ENCODE measurements at places on chromosomes 1 and 21. TPM values are rescaled to one million over a fixed set of nuclear protein-coding genes. Genes with fewer than 3 reads are reported as not detected.

DNA sequence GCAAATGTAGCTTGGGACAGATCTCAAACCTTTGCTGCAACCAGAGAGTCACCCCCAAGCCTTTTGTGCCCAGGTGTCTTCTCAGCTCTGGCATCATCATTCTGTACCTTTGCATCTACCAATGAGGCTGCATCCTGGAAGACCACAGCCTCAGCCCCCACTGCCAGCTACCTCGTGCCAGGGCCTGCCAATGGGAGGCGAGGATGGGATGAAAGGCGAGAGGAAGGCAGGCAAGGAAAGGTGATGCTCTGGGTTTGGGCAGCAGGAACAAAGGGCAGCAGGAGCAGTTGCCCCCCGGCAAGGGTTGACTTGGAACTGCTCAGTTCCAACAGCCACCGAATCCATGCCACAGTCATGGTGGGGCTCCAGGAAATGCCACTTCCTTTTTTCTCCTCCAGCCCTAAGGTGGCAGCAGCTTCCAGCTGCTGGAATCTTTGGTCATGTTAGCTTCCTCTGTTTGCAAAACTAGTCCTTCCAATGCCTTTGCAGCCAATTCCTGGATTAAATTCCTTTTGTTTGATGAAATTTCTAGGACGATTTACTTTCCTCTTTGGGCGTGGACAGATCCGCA, 651.6 kb downstream of the NPHP4 start:
- DNase-seq = no peak

GRCh38 chr1:74847715-74848114, 114.8 kb downstream of the TYW3 start:
- DNase-seq = no peak

- DNase-seq = no peak
Observed at GRCh38 chr1:172588296-172589291, 55.6 kb downstream of the SUCO start.

GRCh38 chr1:227892489-227893299, 55.0 kb downstream of the WNT9A start:
- DNase-seq = peak; percentile 58

- DNase-seq = no peak
Observed at GRCh38 chr1:8374812-8375211, 56.9 kb downstream of the SLC45A1 start.

GRCh38 chr1:202624781-202625108, 85.5 kb downstream of the SYT2 start:
- no peak for DNase-seq

DNA sequence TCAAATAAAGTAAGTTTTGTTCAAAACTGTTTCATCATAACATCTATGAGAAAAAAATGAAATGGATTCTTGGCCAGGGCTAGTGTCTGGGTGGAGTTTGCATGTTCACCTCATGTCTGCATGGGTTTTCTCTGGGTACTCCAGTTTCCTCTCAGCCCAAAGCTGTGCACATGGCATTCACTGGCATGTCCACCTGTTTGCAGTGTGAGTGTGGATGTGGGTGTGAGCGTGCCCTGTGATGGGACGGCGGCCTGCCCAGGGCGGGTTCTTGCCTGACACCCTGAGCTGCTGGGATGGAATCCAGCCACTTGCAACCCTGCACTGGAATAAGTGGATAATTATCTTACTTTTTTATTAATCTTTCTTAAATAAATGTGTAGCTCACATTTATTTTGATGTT, 185.5 kb downstream of the RYR2 start:
- no peak for DNase-seq

- DNase-seq = no peak
Observed at GRCh38 chr21:41520560-41521442, 12.8 kb upstream of the TMPRSS2 start.

DNA sequence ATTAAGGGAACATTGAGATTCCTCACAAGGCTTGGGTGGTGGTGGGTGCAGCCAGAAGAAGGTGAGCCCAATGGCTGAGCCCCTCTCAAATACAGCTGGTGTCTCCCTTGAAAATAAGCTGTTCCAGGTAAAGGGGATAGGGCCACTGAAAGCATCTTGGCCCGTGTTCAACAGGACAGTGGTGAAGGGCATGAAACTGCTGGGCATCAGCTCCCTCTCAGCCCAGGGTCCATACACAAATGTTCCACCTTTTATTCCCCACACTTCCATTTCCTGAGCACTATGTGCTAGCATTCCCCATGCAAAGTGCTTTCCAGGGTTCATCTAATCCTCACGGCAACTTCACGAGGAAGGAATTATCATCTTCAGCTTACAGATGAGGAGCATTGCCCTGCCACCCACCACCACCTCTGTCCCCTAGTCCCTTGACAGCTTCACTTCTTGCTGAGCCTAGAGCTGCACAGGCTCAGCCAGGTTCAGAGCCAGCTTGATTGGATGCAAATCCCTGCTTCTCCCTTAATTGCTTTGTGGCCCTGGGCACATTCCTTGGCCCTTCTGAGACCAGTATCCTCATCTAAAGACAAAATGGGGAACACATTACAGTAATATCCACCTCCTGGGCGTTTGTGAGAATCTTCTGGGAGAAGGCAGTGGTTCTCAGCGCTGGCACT, 9.6 kb downstream of the TAGLN2 start:
- no peak for DNase-seq

GRCh38 chr1:62530516-62531154, 66.7 kb upstream of the ANGPTL3 start:
- DNase-seq = peak; percentile 64

DNA sequence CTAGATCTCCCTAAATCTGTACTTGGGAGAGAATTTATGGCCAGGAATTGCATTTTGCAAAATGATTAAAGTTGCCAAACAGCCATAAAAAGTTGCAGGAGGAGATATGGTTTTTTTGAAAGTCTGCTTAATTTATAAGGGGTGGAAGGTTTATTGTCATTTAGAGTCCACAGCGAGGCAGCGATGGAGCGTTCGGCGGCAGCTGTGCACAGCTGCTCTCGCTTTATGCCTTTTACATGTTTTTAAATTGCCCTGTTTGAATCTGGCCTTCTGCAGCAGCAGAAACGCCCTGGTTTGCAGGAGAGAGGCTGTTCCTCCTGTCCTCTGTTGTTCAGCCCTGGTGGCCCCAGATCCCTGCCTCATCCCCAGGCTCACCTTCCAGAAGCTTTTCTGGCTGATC, 144.9 kb upstream of the POU3F1 start:
- no peak for DNase-seq

GRCh38 chr1:109502364-109502851, 7.1 kb downstream of the AMIGO1 start:
- no peak for DNase-seq

DNA sequence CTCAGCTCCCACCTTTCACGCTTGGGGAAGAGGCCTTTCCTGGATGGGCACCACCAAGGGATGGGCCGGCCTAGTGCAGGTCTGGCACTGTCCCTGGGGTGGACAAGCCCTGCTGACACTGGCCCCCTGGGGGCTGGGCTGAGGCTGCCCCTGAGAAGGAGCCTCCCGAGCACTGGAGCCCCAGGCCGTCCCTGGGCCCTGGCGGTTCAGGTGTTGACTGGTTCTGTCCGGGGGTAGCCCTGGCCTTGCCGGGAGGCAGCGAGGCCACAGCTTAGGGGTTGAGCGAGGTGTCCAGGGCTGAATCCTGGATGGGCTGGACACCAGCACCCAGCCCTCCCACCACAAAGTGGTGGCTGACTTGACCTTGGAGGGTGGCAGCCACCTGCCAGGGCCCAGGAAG, 49.7 kb upstream of the ACTRT2 start:
- DNase-seq = peak; percentile 52

DNA sequence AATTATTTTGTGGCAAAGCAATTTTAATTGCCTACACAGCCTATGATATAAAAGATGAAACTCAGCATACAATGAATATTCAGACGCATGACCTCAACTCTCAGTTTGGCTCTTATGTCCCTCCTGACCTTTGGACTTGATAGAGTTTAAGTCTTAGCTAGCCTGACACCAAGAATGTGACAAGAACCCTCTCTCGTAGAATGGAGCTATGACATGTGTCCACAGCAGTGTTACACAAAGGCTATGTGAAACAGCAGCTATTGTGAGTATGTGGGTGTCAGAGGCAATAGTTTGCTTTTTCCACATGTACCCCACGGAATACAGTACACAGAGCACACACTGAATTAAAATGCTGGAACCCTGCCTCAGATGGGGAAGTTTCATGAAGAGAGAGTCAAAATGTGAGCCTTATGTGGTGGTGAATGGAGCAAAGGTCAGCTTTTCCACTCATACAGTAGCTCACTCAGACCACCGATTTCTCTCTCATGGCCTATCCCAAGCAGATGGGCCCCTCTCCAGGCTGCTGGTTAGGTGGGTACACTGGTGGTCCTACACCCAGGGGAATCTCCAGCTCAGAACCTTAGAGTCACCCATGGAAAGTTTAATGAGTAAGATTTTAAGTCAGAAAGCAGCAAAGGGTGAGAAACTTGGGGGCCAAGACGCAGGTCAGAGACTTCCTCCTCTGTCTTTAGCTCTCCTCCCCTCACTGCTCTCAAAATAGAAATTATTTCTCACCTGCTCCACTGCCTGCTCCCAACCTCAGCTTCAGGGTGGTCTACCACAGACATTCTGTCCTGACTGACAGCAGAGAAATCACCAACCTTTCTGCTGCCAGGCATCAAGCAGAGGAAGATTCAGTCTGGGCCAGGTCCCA, 10.1 kb upstream of the XCL2 start:
- DNase-seq = no peak

DNA sequence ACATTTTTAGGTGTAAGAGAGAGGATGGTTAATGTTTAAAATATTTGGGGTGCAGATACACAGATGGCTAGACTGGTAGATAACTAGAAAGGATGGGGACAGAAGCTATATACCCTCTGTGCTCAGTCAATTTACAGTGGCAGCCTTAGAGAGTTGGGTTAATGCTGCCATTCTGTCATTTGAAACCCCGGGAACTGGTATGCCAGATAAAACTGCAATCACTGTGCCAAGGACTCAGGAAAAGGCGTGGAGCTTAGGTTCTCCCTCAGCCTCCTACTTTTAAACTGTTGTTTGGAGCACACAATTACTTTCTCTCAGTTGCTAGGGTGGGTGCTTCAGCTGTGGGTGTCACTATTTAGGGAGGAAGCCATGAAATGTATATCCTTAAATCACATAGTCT, 90.0 kb upstream of the HNRNPU start:
- no peak for DNase-seq

- DNase-seq = no peak
Observed at GRCh38 chr21:31900121-31900895, 27.5 kb downstream of the HUNK start.

GRCh38 chr1:189706594-189706993, 771.1 kb downstream of the BRINP3 start:
- DNase-seq = no peak

DNA sequence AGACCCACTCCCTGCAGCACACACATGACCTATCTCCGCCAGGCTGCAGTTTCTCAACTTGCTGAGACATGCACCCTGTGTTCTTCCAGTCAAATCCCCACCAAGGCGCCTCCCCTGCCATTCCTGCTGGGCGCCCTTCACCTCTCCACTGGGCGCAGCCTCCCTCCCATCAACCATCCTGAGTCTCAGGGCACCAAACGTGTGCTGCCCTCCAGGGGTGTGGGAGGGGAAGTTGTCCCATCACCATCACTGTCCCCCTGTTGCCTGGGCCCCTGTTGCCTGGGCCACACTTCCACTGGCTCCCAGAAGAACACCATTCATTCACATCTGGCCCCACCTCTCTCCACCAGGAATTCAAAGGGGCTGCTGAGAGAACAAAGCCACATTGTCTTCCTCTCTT, 44.9 kb upstream of the EFHD2 start:
- no peak for DNase-seq

- DNase-seq = no peak
Observed at GRCh38 chr1:44689447-44689765, 14.9 kb downstream of the ARMH1 start.

GRCh38 chr21:15422783-15423182, 307.0 kb upstream of the USP25 start:
- no peak for DNase-seq

- no peak for DNase-seq
Observed at GRCh38 chr1:230760360-230760827, 13.2 kb downstream of the CAPN9 start.

DNA sequence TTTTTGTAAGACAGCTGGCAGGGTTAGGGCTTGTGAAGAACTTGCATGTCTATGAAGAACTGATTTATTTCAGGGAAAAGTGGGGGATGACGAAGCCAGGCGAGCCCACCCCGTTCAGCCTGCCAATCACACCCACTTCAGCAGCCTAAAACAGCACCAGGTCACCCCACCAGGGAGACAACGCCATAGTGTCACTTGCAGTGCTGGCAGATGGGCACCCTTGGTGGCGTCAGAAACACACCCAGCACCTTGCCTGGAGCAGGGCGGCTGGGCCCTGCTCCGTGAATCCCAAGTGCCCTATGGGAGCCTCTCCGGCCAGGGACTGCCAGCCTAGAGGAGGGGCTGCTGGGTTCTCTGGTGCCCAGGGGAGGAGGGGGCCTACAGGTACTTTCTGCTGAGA, 5.0 kb upstream of the NADK start:
- no peak for DNase-seq

- no peak for DNase-seq
Observed at GRCh38 chr1:156944848-156945247, 24.4 kb downstream of the LRRC71 start.

DNA sequence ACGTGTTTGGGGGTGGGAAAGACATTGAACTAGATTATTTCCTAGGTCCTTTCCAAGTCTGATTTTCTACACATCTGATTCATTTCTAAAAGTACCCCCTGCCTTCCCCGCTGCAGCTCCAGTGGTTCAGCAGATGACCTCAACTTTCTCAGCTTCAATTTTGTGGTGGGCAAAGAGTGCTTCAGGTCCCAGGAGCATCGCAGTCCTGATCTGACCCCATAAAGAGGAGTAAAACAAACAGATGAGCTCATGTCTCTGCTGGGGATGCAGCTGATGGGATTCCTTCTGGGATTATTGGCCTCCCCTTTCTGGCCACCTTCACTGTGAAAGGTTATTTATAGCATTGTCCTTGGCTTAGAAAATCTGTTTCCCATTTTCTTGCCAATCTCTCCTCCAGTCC, 337.0 kb upstream of the PLXNA2 start:
- no peak for DNase-seq

EPHX1 gene
- total RNA-seq = 232 TPM

SLC30A1 gene
- 24.6 TPM for total RNA-seq

CLCA1 gene
- not detected for total RNA-seq

HSD3B1 gene
- total RNA-seq = not detected

ALG14 gene
- total RNA-seq = 5.6 TPM

GPR37L1 gene
- 33.3 TPM for total RNA-seq

BLACAT1 gene
- 0.13 TPM for total RNA-seq

MYBPHL gene
- 0.45 TPM for total RNA-seq

CLCC1 gene
- total RNA-seq = 44.6 TPM

FAM43B gene
- 0.18 TPM for total RNA-seq

CELA3A gene
- total RNA-seq = 2.9 TPM

TEX38 gene
- not detected for total RNA-seq

ATP1A2 gene
- total RNA-seq = 136 TPM

TNFRSF1B gene
- 90.9 TPM for total RNA-seq

DNM3 gene
- 16.4 TPM for total RNA-seq

BGLAP gene
- 5.1 TPM for total RNA-seq

AGL gene
- total RNA-seq = 16.9 TPM

CAMK2N1 gene
- total RNA-seq = 8.2 TPM
